NCI-H1105 (cell line): ENCODE measurements at places on chromosomes 1 and 21.
A peak's percentile ranks its signal among the peaks of the same experiment; 100 is the strongest.

DNA sequence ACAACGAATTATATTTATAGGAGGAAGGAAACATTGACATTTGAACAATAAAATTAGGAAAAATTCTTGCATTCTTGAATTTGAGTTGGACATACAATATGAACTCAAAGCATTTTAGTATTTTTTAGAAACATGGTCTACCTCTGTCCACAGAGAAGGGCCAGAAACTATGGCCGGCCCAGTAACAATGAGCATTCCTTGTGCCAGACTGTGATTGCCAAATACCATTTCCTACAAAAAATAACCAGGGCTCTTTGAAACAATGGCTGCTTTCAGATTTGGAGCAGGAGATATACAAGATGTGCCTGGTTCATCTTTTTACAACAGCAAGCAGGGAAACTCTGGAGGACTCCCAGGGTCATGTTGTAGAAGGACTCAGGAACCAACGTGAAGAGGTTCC, 38.4 kb downstream of the NOS1AP start:
- DNase-seq: no peak

DNA sequence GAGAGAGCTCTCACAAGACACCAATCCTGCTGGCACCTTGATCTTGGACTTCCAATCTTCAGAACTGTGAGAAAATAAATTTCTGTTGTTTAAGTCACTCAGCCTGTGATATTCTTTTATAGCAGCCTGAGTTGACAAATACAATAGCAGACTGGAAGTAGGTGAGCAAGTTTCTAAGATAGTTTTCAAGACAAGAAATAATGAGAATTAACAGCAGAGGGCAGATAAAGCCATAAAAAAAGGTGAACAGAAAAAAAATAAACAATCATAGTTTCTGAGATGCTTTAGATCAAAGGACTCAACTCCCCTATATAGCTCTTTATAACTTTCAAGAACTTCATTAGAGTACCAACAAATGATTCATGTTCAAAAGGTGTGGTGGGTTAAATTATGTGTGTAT, 119.8 kb downstream of the PLPPR5 start:
- no peak for DNase-seq

DNA sequence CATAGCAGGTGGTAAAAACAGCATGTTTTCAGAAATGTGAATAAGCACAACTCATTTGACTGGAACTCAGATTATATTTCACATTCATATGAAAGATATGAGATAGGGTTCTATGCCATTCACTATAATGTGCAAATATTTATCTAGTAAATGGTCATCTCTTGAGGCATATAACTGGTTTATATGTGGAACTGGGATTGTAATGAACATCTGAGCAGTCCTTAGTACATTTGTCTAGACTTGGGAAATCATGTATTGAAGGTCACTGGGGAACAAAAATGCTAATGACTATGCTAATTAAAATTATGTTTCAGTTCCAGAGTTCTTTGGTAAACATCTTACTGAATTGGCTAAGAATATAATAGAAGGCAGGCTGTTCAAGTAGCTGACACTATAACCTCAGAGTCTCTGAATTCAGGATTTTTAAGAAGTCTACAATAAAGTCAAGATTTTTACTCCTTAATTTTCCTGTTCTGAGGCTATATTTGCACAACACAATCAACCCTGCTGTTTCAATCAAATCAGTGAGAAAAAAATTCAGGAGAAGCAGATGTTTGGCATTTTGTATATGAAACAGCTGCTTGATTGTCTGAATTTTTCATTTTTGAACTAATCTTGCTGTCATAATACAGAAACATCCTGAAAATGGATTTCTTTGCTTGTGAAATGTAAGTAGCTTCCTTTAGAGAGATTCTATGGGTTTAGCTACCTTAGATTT, 244.8 kb upstream of the RGS18 start:
- DNase-seq: no peak

- no peak for DNase-seq
Observed at GRCh38 chr1:53189061-53189460, 7.6 kb upstream of the CPT2 start.

DNA sequence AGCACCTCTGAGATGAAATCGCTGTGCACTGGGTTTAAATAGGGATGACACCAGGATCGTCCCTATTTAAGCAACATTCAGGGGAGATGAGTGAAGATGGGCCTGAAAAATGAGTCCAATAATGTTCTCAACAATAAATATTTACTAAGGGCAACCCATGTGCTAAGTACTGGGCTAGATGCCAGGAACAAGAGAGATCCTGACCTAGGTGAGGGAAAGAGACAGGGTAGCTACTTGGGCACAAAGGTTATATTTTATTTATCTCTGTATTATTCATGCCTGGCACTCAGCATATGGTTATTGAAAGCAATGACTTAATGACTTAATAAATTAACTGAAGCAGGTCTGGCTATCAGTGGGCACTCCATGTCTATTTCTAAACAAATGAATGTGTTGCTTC, 27.4 kb upstream of the AVPR1B start:
- peak; percentile 34 for DNase-seq

- no peak for DNase-seq
Observed at GRCh38 chr1:113940365-113941244, 11.5 kb downstream of the HIPK1 start.

DNA sequence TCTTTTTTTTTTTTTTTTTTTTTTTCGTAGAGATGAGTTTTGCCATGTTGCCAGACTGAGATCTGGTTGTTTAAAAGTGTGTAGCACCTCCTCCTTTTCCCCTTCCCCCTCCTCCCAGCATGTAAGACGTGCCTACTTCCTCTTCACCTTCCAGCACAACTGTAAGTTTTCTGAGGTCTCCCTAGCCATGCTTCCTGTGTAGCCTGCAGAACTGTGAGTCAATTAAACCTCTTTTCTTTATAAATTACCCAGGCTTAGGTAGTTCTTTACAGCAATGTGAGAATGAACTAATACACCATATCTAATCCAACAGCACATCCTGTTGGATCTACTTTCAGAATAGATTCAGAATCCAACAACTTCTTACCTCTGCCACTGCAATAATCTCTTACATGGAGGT, 111.1 kb downstream of the CLIC6 start:
- no peak for DNase-seq
